Omental fat pad (tissue), 4 donors: ENCODE measurements at places on chromosomes 16 and 17.

DNA sequence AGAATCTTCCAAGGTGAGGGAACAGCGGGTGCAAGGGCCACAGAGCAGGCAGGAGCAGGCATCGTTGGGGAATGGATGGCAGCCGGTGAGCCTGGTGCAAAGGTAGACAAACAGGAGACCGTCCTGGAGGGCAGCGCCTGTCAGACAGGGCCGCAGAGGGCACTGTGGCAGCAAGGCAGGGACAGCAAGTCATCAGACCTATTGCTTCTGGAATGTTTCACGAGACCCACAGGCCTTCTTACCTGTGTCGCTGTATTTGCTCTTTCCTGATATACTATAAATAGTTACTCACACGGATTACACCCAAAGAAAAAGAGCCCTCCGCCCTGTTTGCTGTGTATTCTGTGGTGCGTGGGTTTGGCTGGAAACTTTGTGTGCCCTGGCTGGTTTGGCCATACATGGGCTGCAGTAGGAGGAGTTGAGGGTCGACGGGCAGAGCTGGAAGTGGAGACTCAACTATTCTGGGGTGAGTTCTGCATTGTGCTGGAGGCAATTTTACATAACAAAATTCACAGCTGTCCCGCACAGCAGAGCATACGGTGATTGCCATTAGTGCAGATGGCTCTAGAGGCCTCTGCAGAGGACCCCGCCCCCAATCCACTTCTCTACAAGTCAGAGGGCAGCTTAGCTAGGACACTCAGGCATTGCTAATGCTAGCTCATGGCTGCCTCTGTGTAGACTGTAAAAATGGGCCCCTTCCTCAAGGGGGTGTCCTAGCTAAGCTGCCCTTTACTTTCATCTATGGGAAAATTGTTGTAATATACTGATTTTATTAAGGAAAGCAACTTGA is 18.6 kb upstream of the POLR3E start:
- no peak for DNase-seq

DNA sequence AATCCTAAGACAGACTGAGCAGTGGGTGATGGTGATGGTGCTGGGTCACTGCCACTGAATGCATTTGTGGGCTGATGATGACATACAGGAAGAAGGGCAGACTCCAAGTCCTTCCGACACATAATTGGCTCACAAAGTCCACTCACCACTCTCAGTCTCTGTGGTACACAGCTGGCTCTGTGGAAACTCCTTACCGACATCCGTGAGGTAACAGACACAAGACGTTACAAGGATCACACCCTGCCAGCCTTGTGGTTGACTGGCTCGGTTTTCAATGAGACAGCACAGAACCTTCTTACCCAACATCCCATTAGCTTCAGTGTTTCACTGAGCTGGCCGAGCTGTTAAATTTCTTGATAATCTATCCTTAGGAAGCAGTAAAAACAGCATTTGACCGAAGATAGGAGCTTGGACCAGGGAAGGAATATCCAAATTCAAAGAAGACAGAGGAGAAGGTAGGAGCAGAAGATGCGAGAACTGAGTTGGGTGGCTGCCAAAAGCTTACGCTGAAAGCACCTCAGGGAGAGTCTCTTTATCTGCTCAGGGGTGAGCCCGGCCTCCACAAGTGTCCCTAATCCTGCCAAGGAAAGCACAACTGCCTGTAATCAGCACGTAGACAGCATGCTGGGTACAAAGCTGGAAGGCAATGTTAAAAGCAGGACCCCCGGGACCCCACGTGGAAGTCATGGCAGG is 5.5 kb upstream of the MXRA7 start:
- peak; percentile 44 for DNase-seq

DNA sequence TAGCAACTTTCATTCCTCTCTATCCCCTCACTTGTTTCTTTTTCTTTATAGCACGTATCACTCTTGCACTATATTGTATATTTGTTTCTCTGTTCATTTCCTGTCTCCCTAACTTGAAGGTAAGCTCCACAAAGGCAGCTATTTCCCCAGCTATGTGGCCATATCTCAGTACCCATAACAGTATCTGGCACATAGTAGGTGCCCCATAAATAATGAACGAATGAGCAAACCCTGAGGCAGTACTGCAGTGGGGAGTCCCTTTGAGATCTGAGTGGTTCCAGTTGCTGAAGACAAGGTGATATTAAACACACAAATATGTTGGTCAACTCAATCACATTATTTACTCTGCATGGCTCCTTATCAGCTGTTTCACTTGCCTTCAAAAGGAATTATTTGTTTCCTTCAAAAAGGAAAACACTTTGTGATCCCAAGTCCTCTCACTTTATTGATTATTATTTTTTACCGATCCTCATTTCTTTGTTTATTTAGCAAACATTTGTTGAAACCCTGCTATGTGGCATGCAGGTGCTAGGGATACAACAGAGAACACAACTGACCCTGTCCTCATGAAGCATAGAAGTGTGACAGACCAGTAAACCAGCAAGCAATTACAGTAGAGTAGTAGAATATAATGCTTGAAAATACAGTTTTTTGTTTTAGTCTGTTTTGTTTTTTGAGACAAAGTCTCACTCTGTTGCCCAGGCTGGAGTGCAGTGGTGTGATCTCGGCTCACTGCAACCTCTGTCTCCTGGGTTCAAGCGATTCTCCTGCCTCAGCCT is 5.7 kb upstream of the ADAP2 start:
- DNase-seq, result no peak

- peak; percentile 35 for DNase-seq
These were observed 173.6 kb downstream of the IRF8 start for GRCh38 chr16:86072328-86073102.

- DNase-seq, result no peak
These were observed at the start of gene ABCA6 for GRCh38 chr17:69141431-69142174. Gene ABCA6, minus strand, starts transcription at chr17:69141895. Its CDS starts 1,192 bp downstream, at chr17:69140703.

DNA sequence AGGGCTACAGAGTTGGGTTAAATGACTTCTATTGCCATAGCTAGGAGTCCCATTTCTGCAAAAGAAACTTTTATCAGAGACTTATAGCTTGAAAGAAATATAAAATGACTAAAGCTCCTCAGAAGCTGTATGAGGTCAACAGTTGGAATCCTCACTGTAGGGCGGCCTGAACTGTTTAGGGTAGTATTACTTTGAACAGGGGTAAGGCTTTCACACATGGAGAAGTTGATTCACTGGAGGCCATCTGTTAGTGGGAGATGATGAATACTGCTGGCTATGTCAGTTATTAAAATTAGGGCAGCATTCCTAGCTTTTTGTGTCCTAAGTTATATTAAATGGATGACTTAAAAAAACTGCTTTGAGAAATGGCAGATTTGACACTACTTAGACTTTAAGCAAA is 6.0 kb downstream of the TTC19 start:
- DNase-seq, result no peak

- no peak for DNase-seq
These were observed 6.1 kb upstream of the PDP2 start for GRCh38 chr16:66874079-66874775.

- DNase-seq, result no peak
These were observed 56.5 kb upstream of the TEX2 start for GRCh38 chr17:64319531-64319930.

GRCh38 chr17:31321481-31321880 is at the start of gene EVI2A:
Gene EVI2A, minus strand, starts transcription at chr17:31321622. Its CDS starts 2,609 bp downstream, at chr17:31319013.
- DNase-seq, result no peak

DNA sequence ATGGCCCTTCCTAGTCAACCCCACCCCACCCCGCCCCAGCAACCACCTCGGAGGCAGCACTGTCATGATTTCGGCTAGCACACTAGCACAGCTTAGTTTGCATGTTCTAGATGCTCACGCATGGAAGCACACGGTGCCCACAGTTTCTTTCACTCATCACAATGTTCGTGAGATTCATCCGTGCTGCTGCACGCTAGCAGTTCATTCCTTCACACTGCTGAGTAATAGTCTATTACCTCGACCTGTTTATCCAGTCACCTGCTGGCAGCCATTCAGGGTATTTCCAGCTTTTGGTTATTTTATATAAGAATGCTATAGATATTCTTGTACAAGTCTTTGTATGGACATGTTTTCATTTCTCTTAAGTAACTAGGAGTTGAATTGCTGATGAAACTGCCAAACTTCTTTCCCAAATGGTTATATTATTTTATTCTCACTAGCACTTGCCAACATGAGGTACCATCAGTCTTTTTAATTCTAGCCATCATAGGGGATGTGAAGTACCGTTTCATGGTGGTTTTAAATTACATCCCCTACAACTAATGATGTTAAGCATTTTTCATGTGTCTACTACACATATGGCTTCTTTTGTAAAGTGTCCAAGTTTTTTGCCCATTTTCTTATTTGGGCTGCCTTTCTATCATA is 75.7 kb downstream of the CYTH1 start:
- no peak for DNase-seq

DNA sequence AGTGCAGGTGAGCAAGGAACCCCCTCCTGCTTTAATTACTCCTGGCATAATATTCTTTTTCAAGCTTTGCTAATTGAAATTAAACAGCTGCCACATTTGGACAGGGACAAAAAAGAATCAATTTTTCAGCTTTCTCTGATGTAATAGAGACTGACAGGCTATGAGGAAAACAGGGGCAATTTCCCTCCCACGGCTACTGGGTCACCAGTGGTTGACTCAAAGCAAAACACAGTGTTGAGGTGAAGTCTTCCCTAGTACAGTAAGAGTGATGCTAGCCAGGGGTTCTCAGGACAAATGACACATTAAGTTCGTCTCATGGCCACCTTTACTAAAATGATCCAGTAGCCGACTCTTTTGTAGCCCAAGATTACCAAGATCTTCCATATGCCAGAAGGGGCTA is 38.6 kb upstream of the PMFBP1 start:
- no peak for DNase-seq

GRCh38 chr17:28944343-28944742 is 7.0 kb downstream of the PHF12 start:
- DNase-seq, result no peak

DNA sequence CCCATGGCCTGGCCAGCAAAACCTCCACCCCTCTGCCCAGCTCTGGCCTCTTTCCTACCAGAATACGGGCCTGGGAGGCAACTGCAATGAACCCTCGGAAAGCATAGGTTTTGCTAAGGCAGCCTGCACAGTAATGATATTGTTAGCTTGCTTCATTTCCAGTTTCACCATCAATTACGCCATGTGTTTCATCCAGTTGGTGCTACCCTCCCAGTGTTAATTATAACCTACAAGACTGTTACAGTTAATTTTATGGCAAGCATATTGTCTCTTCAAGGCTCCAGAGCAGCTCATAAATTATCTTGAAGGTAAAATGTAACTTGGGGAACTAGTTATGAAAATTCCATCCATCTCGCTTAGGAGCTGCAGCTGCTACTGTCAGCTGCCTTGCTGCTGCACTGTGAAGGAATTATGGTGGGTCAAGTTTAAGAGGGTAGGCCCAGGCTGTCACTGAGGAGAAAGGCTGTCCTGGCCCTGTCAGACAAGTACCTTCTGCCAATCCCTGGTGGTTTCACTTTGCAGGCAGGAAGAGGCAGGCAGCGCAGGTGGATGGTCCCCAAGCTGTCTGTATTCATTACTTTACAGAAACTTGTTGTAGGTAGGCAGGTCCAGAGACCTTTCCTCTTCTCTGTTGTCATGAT is 242.9 kb downstream of the FTO start:
- DNase-seq, result no peak

- no peak for DNase-seq
These were observed 31.6 kb downstream of the PHKB start for GRCh38 chr16:47492428-47493377.

- DNase-seq, result no peak
These were observed 2.4 kb downstream of the CCL18 start for GRCh38 chr17:36066365-36066985.

DNA sequence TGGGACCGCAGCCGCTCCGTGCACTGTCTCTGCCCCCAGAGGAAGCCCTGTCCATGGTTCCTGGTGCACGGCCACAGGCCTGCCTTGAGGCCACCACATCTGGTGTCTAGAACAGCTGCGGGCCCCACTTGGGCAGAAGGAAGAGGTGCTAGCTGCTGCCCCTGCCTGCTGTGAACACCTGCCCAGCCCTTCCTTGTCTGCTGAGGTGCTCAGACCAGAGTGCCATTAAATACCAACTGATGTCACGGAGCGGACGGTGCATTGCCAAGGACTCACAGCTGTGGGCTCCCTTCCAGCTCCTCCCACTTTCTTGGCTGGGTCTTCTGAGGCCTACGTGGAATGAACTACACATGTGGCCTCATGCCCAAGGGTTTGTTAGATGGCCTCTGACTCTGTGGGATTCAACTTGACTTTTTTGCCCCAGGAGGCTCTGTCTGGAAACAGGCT is 146.1 kb downstream of the RAB11FIP4 start:
- no peak for DNase-seq

- DNase-seq, result no peak
These were observed 31.2 kb downstream of the SREBF1 start for GRCh38 chr17:17805575-17805974.

- DNase-seq, result no peak
These were observed 17.1 kb downstream of the RND2 start for GRCh38 chr17:43042025-43042628.

- DNase-seq, result no peak
These were observed 1.3 kb downstream of the MYL11 start for GRCh38 chr16:30375864-30376263.

- no peak for DNase-seq
These were observed 10.3 kb downstream of the UBE2O start for GRCh38 chr17:76442341-76443338.

DNA sequence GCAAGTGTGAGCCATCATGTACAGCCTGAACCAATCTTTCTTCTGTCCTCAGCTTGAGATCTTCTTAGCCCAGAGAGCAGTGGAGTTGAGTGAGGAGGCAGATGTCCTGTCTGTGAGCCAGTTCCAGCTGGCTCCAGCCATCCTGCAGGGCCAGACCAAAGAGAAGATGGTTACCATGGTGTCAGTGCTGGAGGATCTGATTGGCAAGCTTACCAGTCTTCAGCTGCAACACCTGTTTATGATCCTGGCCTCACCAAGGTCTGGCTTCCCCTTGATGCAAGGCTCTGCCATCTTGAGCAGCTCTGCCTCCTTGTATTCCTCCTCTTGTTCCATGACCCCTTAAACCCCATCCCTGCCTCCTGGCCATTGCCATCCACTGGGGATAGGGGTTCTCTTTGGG is 9.6 kb downstream of the CDK5RAP3 start:
- no peak for DNase-seq

DNA sequence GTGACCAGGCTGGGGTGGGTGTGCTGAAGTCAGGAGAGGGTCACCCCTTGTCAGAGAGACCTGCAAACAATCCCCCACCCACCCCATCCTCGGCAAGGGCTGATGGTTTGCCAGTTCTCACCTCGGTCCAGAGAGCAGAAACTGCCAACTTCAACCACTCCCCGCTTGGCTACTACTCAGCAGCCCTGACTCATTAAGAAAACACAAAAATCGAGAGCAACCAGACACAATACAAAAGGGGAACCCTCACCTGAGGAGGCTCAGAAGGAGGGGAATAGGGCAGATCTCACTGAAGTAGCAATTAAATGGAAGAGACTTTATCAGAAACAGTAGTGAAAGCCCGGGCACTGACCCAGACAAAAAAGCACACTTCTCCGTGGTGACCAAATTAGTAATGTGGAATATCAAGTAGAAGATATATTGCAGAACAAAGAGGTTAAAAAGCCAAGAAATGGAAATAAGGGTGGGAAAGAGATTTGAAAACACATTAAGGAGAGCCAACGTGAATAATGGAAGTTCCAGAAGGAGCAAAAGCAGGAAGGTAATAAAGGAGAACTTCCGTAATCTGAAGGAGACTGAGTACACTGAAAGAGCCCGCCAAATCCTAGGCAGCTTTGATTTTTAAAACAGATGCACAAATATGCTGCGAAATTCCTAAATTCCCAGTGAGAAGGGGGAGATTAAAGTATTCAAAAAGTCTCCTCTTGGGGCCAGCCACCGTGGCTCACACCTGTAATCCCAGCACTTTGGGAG is 23.6 kb downstream of the CENPV start:
- DNase-seq, result no peak
